AG04450 (cell line): ENCODE measurements at places on chromosomes 11 and 22.

- DNase-seq = no peak
These were observed 172.9 kb upstream of the NECTIN1 start for GRCh38 chr11:119901657-119902577.

DNA sequence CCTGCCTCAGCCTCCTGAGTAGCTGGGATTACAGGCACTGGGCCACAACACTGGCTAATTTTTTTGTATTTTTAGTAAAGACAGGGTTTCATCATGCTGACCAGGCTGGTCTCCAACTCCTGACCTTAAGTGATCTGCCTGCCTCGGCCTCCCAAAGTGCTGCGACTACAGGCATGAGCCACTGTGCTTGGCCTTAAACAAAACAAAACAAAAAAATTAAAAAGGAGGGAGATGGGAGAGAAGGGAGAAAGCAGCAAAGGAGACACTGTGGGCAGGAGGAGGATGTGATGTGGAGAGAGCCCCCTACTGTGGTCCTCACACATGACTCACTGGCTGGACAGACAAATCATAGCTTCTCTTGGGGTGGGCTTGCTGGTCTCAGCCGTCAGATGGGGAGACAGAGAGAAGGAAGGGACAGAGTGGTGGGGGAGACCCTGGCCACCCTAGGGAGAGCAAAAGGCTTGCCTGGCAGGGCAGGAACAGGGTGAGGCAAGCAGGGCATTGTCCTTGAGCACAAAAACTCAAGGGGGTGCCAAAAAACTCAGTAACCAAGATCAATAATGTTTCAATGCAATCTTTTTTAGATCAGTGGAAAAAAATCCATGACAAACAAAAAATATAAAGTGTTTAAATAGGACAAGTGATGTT, 31.6 kb downstream of the TPST2 start:
- DNase-seq = no peak

DNA sequence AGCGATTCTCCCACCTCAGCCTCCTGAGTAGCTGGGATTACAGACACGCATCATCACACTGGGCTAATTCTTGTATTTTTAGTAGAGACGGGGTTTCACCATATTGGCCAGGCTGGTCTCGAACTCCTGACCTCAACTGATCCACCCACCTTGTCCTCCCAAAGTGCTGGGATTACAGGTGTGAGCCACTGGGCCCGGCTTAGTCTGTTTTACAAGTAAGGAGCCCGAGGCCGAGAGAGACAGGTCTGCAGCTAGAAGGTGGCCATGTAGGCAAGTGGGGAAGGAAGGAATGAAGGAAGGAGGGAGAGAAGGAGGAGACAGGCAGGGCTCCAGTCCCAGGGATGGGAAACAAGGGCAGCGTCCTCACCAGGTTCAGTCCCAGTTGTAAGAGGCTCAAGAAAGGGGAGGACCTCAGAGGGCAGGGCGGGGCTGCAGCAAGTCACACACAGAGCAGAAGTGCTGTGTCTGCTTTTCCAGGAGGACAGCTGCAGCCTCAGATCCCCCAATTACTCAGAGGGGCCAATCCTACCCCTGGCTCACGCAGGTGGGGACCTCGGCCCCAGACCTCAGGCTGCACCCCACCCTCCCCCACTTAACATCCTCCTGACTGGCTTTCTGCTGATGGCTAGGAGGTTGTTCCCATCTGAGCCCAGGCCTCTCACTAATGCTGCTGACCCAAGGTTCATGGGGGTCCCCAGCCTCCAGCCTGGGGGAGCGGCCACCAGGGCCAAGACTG, 53.8 kb upstream of the PRR5 start:
- DNase-seq = no peak

GRCh38 chr11:33694346-33695050, 6.1 kb downstream of the C11orf91 start:
- DNase-seq = no peak

DNA sequence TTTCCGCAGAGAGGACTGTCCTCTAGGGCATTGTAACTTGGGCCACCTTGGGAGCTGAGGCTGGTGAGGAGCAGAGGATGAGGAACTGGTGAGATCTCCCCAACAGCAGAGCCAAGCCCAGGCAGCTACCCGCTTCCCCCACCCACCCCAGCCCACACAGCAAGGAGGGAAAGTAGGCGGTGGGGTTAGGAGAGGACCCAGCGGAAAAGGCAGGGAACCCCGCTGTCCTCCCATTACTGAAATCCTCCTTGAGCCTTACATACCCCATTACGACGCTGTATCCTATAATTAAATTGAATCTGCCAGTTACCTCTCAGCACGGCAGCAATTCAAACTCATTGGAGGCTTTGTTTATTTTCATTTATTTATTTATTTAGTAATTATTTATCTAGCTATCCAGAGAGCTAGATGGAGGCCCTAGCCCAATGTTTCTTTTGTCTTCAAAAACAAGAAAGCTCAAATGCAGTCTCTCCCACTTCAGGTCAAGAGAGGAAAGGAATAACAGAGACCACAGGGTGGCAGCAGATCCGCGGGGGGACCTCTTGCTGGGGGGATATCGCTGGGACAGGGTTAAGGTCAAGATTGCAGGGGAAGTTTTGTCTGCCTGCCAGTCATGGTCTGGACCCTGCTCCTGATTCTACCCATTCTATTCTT, 218.0 kb downstream of the ST3GAL4 start:
- DNase-seq = no peak

DNA sequence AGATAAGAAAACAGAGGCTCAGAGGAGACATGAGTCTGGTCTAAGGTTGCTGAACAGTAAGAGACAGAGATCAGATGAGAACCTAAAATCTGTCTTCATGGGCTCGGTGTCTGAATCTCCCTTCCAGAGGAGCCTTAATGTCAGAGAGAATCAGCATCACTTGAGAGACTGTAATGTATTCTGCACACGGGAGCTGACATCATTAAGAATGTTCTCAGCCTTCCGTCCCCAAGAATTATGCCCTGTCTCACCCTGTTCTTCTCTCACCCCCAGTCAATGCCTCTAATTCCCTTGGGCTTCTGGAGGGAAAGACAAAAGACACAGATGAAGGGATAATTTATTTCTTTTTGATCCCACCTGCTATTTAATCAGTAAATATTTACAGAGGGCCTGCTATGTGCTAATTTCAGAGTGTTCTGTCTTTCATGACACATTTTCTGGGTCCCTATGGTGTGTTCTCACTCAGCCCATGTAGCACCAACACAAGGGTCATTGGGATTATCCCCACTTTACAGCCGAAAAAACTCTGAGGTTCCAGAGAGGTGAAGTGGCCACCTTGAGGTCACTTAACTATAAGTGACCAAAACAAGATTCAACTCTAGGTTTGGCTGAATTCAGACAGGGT, 61.8 kb downstream of the CD82 start:
- DNase-seq = no peak

DNA sequence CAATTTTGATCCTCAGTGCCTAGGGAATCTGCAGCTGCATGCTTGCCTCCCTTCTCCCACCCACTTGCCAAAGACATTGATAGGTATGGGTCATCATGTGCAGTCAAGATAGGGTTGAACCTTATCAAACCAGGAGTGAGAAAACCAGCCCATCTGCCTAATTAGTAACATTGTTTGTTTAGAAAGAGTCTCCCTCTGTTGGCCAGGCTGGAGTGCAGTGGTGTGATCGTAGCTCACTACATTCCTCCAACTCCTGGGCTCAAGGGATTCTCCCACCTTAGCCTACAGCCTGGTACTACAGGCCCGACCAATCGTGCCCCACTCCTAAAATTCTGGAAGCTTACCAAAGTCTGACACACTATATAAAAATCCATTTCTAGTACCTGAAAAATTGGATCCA, 4.6 kb downstream of the C11orf71 start:
- no peak for DNase-seq

DNA sequence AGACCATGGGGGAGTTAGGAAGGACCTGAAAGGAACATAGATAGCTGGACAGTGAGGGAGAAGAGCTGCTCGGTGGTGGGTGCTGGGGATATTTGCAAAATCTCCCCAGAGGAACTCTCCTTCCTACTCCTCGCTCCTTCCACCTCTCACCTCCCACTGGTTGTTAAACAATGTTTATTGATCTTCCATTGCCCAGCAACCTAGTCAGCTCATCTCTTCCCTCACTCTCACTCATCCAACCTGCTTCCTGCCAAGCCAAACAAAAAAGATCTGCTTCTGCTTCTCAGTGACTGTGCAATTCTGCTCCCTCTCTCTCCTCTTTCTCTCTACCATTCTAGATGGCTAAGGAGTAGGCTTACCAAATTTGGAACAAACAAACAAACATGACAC, 115.0 kb downstream of the SLC1A2 start:
- no peak for DNase-seq

DNA sequence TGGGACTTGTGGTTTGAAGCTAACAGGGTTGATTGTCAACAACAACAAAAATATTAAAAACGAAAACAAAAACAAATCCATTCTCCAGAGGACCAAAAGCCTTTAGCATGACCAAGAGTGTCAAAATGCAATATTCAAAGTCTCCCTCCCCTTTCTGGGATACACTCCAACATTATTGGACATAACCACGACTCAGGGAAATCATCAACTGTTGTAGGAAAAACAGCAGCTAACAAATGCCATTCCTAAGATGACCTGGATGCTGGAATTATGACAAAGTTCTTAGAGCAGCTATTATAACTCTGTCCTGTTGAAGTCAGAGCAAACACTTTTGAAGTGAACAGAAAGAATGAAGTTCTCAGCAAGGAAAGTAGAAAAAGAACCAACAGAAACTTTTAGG, 143.0 kb downstream of the TMEM135 start:
- DNase-seq = no peak

DNA sequence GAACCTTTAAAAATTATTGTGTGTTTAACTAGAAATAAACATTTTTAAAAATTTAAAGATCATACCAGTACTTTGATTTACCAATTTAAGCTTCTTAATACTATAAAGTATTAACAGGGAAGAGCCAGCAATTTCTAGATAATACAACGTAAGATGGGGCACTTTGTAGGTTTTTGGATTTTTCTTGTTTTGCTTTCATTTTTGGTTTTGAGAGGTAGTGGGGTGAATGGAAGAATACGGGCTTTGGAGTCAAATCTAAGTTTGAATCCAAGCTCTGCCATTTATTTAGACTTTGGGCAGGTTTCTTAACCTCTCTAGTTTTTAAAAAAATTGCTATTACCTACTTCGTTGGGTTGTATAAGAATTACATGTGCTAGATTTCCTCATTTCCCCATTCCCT, 44.9 kb downstream of the CSTPP1 start:
- no peak for DNase-seq

GRCh38 chr22:37457093-37457893, 28.9 kb downstream of the MFNG start:
- no peak for DNase-seq

DNA sequence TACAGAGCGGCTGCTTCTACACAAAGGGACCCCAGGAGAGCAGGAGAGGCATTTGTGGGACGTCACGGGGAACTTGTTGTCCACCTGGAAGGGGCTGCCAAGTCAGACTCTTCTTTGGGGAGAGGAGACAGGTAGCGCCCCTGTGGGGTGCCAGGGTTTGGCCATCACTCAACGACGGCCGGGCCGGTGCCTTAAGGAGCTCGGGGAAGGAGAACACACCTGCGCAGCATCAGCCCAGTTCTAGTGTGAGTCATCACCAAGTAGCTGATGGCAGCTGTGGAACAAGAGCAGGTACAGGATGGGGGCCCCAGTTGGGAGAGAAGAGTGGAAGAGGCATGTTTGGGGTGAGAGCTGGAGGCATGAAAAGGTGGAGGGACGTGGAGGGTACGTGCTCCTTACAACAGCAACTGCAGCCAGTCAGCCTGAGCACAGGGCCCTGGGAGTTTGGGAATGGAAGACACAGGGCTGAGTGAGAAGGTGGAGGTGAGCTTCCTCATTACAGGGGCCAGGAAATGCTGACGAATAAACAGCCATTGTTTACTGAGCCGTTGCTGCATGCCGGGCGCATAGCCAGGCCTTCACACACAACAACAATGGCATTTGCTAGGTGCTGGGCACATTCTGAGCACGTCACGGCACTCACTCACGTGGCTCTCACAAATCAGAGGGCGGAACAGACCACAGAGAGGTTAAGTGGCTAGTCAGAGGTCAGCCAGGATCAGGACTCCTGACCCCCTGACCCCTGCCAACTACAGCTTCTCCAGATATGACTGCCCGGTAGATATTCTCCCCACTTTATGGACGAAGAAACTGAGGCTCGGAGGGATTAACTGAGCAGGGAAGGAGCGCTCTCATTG, 29.1 kb upstream of the TP53I11 start:
- no peak for DNase-seq

GRCh38 chr22:17120281-17120680, 879 bp downstream of the TMEM121B start:
- no peak for DNase-seq

- DNase-seq = no peak
These were observed 722.9 kb upstream of the RAG2 start for GRCh38 chr11:37320921-37321320.

DNA sequence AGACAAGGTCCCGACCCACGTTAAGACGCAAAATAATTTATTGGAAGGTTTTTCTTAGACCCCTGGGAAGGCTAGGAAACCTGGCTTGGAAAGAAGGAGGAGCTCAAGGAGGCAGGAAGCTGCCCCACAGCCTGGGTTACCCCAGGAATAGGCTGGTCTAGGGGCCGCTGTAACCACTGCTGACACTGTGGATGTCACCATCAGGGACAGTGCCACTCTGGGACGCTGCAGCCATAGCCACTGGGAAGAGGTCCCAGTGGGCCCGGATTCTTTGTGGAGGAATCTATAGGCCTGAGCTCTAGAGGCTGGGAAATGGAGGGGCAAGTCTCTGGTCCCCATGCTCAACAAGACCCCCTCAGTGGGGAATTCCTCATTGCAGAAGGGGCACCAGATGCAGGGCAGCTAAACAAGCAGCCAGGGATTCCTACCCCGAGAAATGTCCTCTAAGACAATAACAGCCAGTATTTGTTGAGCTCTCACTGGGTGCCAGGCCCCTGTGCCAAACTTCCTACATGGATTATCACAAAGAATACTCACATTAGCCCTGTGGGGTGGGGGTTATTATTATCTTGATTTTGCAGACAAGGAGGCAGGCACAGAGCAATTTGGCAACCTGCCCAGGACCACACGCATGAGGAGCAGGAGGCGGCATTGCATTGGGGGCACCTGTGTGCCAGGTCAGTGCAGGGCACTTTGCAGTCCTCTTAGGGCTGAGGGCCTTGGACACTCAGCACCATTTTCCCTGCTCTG, 19.5 kb upstream of the CHKA start:
- no peak for DNase-seq
